Eye (tissue), 1 donor: ENCODE measurements at places on chromosomes 7 and 10.

GRCh38 chr7:539731-540411 is 20.2 kb upstream of the PDGFA start:
- peak; percentile 39 for DNase-seq

DNA sequence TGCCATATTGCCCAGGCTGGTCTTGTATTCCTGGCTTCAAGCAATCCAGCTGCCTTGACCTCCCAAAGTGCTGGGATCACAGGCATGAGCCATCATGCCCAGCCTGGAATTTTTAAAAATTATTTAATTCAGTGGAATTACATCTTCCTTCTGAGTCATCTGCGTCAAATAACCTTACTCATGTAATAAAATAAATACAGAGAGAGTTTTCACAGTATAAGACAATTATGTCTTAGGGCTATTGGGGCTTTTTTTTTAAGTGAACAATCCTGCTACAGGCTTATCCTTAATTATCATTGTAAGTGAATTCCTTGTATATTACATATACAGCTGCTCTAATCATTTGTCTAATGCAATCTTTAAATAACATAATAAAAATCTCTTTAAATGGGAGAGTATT is 108.3 kb downstream of the MAPK8 start:
- no peak for DNase-seq

DNA sequence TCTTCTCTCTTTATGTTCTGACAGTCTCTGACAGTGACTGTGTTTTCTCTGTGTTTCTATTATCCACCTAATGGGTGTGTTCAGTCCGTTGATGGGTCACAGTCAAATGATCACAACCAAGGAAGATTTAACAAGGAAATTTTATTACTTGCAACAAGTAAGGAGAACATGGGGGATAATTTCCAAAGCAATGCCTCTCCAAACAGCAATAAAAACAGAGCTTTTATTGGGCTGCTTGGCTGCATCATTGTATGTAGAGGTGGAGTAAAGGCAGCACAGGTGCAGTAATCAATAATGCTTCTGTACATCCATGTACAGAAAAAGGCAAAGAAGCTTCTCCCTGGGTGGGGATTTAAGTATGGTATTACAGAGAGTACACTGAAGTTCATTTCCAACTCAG is 1525.6 kb downstream of the REEP3 start:
- no peak for DNase-seq

- peak; percentile 77 for DNase-seq
Observed at GRCh38 chr10:121921238-121921931, 6.4 kb downstream of the ATE1 start.

- DNase-seq: no peak
Observed at GRCh38 chr7:74129887-74130286, 44.3 kb upstream of the EIF4H start.

- no peak for DNase-seq
Observed at GRCh38 chr10:1398626-1399410, 338.5 kb downstream of the ADARB2 start.

DNA sequence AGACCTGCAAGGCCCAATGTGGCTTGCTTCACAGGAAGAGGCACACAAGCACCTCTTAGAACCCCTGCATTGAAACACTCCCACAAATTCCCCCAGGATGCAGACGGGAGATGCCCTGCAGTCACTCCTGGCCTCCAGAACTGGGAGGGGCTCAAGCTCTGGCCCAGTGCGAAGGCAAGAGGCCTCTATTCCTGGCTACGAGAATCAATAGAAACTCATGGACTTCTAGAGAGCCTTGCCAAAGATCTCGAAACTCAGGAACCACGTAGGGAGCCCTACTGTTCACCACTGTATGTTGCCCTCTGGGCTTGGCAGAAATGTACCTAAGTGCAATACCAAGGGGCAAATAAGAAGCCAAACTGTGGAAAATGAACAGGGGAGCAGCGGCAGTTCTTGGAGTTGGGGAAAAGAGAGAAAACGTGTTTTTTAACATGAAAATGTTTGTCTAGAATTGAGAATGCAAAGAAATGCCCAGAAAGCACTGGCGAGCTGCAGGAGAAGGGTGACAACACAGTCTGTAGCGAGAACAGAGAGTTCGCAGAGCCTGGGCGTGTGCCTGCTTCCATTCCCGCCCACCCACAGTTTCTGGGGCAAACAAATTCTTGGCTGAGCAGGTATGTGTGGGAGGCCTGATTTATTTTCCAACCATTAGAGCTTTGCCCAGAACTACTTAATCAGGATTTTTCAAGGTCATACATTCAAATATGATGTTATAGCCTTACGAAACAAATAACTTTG is 260.5 kb upstream of the KLF14 start:
- DNase-seq: no peak

DNA sequence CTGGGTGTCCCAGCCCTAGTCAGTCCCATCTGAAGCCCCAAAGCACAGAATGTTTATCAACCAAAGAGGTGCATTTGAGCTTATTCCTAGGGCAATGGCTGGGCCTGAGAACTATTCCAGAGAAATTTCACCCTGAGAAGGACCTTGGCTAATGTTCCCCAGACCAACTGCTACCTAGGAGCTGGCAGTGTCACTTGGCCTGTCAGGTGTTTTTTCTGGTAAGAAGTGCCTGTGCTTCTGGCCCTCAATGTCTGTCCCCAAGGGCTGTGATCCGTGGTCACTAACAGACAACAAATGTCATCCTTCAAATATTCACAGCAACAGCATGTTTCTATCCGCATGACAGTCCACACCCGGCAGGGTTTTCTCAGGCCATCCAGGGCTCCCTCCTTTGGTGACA is 209.3 kb upstream of the FRMD4A start:
- DNase-seq: no peak

- no peak for DNase-seq
Observed at GRCh38 chr7:135770139-135770710, 21.6 kb upstream of the FAM180A start.

- DNase-seq: no peak
Observed at GRCh38 chr10:110836706-110837105, 35.0 kb upstream of the PDCD4 start.

- DNase-seq: no peak
Observed at GRCh38 chr7:143385891-143386781, 5.0 kb downstream of the ZYX start.

DNA sequence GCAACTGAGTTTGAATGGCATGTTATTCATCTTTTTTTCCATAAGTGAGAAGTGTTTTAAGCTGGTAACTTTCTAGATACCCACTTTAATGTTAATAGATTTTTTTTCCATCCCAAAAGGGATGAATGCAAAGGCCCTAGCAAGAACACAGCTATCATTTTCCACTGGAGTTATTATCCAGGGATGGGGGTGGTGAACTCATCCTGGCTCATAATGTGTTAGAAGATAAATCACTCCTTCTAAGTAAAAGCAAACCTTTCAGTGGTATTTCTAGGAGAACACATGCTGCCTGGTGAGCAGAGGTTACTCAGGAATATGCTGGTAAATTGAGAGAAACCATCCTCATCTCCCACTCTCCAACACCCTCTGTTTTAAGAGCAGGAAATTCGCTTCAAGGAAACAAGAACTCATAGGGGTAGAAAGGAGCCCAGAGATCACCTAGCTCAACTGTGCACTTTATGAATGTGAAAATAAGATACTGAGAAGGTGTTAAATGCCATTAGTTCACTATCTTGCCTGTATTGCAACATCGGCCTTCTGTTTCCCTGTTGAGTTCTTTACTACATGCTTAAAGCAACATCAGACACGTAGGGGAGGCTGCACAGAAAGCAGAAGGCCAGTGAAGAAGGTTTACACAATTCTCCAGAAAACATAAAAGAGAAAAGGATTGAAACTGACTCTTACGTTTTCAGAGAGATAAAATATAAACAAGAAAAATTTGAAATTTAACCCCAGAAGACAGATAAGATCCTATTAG is 264.0 kb upstream of the PRKCQ start:
- no peak for DNase-seq

DNA sequence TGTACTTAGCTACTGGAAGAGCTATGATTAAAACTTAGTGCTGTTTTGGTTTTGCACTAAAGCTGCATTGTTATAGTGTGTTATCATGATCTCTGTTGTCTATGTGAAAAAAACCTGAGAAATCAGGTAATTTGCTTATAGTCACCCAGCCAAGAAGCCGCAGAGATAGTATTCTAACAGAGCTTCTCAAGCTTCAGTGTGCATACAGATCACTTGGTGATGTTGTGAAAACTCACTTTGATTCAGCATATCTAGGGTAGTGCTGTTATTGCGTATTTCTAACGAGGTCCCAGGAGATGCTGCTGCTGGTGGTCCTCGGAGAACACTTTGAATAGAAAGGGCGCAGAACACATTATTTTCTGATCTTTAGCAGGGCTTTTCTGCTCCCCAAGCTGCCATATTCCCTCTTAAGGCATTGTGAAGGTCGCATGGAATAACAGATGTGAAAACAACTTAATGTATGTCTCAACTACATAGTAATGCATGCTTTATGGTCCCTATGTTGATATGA is 68.4 kb upstream of the PDCD4 start:
- no peak for DNase-seq

- peak; percentile 48 for DNase-seq
Observed at GRCh38 chr10:58457761-58458616, 54.7 kb upstream of the BICC1 start.

DNA sequence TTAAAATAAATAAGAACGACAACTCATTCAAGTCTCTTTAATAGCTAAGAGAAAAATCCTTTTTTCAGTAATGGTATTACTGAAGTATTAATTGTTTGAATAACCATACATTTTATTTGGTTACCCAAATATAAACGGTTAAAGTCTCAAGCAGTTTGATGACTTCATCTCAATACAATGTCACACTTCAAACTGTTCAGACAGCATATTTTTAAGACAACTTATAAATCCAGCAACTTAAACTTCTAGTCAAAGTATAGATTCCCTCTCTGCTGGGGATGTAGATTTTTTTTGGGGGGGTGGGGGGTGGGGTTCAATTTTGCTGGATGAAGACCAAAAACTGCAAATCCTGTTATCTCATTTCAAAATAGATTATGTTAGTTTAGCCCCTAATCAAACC is 42.0 kb downstream of the GNA12 start:
- no peak for DNase-seq

GRCh38 chr10:15852111-15852557 is 8.2 kb downstream of the MINDY3 start:
- no peak for DNase-seq

DNA sequence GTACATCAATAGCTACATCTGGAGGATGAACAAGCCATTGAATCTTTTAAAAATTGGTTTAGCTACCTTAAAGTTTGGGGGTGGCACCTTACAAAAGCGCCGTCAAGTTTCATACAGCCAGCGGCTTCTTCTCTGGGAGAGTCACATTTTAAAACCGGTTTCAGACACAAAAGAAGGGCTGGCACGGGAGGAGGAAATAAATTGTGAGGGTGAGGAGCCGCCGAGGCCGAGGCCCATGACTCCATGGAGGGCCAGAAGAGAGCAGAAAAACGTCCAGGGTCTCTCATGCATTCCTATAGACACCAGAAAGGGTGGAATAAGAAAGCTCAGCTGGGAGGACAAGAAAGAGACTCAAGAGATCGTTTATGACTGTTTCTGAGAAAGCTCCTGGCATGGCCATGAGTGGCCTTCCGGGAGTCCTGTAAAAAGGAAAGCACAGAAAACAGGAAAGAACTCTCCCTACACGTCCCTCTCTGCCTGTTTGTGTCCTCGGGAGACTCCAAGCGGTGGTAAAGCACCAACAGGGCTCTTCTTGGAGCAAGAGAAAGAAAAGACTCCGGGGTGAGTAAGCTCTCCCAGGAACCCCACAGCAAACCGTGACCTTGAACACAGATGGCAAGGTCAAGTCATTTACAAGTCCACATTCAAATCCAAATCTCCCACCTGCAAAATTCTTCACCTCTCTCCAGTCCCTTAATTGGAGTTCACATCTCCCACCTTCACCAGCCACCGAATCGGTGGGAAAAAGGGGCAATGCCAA is 1.8 kb downstream of the FRAT2 start:
- DNase-seq: peak; percentile 81

GRCh38 chr7:27519793-27520469 is 142.8 kb downstream of the HIBADH start:
- peak; percentile 74 for DNase-seq

DNA sequence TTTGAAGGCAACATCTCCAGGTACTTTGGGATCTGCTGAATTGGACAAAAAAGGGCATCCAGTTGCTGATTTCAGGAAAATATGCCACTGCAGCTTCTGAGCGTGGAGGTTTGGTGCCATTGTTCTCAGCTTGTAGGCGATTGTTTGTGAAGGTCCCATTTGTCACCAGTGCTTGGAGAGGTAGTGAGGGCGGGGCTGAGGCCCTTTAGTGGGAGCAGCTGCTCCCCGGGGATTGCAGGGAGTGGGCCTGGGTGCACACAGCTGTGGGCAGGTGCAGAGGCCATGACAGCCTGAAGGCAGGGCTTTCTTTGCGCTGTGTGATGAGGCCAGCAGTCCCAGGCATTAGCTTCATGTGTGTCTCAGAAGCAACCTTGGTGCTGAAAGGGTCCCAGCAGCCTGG is 3.9 kb downstream of the FAM20C start:
- no peak for DNase-seq

DNA sequence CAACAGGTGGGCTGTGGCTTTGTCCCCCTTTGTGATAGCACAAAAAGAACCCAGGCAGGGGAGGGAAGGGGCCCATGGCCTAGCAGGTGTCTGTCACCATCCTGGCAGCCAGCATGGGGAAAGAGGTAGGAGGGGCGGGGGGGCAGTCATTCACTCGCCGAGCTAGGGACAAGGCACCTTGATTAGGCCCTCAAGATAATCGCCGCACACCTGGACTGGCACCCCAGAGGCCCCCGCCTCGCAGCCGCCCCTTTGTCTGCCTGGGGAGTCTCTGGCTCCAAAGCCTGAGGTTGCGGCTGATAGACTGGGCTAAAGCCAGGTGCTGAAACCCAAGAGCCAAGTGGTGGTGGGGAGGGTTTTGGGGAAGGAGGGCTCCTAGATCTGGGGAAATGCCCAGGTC is 151.2 kb upstream of the PCBD1 start:
- no peak for DNase-seq

- no peak for DNase-seq
Observed at GRCh38 chr7:101565601-101566209, 63.4 kb downstream of the MYL10 start.

DNA sequence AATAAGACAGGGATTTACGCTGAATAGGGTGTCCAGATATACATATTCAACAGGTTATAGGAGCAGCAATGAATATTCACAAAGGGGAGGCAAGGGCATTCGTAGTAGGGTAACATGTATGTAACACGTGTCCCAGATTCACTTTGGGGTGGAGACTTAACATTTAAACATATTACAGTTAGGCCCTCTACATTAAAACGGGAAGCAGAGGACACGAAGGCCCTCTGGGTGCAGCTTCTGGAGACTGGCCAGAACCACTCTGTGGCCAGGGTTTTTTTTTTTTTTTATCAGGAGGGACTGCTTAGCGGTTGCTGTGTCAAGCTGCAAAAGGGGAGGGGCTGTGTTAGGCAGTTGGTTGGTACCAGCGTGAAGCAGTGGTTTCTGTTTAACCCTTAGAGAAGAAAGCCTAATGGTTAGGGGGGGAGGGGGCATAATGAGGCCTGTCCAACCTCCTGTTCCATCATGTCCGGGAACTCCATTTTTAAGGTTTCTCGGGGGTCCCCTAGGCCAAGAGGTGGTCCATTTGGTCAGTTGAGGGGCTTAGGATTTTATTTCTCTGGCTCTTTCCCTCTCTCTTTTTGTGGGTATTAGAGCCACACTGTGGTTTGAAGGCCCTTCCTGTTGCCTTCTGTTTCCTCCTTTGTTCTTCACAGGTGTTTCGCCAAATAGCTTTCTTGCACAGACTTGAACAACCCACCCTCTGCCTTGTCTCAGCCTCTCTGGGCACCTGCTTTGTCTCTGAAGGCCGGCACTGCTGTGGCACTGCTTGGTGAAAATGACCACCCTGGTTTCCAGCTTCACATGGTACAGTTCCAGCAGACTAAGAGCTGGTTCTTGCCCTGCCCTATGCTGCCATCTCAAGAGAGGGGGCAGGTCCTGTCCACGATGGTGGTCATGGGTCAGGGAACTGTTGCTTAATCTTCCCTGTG is 26.4 kb downstream of the PRF1 start:
- no peak for DNase-seq

GRCh38 chr7:66641526-66641871 is 12.8 kb downstream of the KCTD7 start:
- DNase-seq: peak; percentile 48
